ENCODE measurements at places on chromosomes 5 and 9.

GRCh38 chr5:168140241-168140640, 151.2 kb upstream of the WWC1 start:
- no peak for DNase-seq

DNA sequence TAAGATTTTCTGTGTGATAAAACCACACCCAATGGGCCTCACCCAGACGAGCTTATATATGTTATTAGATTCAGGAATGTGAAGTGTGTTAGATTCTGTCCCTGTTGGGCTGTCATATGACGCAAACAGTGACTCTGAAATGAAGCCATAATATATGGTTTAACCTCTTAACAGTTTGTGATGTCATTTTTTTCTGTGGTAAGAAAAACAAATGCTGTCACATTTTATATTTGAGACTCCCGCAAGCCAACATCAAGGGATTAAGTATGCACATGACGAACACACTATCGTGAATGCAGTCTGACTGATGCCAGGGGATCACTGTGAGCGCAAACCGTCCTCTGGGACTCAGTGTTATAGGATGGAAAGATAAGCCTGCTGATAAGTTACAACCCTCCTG, 321.7 kb downstream of the SH3GL2 start:
- DNase-seq = no peak

GRCh38 chr5:73314395-73315257, 134.0 kb downstream of the FOXD1 start:
- no peak for DNase-seq

- DNase-seq = no peak
Observed at GRCh38 chr5:173310218-173310769, 17.9 kb downstream of the STC2 start.

GRCh38 chr9:127825319-127826051, 22.8 kb downstream of the FPGS start:
- no peak for DNase-seq

GRCh38 chr9:23887781-23888180, 61.7 kb upstream of the ELAVL2 start:
- no peak for DNase-seq

DNA sequence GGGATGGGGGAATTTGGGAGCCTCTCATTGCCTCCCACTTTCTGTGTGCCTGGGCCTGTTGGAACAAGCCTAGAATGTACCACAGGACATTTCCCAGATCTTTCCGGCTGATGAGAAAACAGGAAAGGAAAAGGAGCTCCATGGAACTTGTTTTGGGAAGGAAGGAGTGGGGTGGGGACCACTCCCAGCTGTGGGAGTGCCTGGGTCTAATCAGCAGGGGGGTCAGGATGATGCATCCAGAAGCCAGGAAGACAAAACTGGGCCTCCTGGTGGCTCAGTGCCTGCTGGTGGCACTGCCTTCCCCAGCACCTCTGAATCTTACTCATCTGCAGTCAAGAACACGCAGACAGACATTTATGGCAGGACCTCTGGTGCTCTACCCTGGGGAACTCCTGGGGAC, 2.8 kb downstream of the SMIM33 start:
- DNase-seq = no peak

GRCh38 chr9:93115486-93116071, 18.5 kb downstream of the NINJ1 start:
- no peak for DNase-seq

DNA sequence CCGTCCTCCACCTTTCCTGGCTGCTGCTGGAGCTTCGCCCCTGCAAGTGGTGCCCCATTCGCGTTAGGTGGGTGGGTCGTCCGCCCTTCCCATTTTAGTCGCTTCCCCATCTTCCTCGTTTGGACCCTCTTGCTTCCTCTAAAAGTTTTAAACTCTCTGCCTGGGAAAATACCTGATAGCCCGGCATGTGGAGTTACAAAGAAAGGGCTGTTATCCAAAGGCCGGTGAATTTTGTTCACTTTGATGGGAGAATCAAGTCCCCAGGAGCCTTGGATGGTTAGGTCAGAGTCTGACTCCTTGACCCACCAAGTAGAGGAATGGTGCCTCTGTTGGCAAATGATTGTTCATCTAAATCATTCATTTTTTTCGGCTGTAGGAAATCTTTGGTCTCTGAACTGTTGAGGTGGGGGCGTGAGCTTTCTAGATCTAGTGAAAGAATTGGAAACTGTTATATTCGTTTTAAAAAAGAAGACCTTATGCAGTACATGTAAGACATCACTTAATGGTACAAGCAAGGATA, 29.5 kb upstream of the APC start:
- DNase-seq = no peak

DNA sequence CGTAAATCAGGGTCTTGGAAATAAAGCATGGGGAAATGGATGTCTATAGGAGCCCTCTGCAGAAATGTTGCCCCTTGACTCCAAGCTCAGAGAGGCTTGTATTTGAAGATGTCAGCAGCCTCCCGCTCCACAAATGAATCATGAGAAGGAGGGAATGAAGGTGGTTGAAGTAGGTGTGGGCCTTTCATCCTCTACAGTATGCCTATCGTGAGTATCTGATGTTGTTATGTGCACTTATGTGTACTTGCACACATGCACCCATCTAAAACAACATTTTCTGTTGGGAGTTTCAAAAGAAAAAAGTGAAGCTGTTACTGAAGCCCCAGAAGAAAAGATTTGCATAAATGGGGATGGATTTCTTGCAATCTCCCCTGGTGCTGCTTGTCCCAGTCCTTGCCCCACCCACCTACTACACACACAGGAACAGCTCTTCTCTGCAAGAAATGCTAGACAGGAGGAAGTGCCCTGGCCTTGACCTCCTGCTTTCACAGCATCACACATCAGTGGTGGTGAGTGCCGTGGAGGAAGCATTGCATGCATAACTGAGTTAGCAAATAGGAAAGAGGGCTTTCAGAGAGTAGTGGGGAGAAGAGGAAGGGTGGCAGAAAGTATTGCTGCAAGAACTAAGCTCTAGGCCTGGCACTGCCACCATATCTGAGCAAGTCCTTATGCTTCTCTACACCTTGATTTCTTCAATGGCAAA, 156.1 kb downstream of the SNX18 start:
- DNase-seq = no peak

DNA sequence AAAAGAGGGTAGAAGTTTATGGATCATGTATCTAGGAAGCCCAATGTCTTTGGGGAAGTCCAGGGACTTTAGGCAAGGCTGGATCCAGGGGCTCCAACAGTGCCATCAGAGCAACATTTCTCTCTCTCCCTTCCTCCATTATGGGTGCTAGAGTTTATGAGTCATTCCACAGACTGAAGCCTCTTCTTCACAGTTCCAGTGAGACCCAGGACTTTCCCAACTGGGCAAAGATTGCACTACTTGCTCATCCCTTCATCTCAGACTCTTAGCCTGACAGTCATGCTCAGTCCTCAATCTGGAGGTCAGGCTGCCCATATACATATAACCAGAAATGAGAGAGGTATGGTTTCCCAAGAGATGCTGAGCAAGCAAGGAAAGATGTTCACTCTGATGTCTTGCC, 110.7 kb downstream of the FEM1C start:
- no peak for DNase-seq

- peak; percentile 26 for DNase-seq
Observed at GRCh38 chr5:143641549-143642355, 170.2 kb upstream of the HMHB1 start.

- no peak for DNase-seq
Observed at GRCh38 chr5:118692811-118693342, 295.5 kb downstream of the DTWD2 start.

DNA sequence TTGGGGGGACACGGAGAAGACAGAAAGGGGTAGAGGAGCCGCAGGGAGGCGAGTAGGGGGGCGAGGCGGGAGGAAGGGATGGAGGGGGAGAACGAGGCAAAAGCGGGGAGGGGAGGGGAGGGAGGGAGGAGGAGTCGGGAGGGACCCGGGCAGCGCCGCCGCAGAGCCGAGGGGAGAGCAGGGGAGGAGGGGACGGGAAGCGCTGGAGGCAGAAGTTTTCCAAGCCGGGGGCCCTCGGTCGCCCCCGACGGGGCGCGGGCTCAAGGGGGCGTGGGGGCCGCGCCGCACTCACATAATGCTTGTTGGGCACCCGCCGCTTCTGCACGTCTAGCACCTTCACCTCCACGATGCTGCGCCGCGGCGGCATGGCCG, 353 bp downstream of the SH3PXD2B start:
- DNase-seq = no peak

DNA sequence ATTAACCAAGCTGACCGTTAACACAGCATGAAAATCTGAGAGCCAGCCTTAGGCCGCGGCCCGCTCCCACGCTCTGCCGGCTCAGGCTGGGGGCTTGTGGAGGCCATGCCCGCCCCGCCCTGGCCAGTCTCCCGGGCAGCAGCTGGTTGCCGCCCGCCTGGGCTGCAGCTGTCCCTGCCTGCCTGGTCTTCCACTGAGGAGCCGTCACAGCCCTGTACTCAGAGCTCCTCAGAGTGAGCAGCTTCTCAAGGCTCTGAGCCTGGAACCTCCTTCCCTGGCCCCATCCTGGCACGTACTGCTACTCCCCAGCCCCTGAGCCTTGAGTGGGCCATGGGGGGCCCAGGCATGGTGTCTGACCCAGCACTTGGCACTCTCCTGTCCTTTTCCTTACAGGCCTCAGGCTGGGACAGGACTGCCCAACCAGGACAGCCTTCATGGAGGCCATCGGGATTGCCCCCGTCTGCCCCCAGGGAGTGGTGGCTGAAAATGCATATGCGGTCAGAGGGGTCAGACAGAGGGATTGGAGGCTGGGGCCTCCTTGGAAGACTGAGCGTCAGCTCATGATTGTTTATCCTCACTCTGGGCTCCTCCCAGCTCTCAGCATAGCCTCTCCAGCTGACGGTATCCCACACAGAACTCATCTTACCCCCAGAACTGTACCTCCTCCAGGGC, 11.9 kb downstream of the FGFR4 start:
- DNase-seq = no peak

DNA sequence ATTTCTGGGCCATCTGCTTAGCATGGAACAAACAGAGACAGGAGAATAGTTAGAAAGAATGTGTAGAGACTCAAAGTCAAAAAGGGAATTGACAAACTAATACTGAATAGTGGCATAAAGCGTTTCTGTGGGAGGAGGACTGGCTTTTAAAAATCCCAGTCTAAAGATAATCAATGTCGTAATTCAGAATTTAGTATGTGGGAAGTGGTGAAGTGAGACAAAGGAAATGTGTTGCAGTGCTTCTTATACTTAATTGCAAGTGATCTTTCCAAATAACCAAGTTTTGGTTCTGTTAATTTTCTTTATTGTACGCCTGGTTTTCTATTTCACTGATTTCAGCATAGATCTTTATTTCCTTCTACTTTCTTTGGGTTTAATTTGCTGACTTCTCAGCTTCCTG, 133.2 kb downstream of the ENTREP1 start:
- DNase-seq = no peak

DNA sequence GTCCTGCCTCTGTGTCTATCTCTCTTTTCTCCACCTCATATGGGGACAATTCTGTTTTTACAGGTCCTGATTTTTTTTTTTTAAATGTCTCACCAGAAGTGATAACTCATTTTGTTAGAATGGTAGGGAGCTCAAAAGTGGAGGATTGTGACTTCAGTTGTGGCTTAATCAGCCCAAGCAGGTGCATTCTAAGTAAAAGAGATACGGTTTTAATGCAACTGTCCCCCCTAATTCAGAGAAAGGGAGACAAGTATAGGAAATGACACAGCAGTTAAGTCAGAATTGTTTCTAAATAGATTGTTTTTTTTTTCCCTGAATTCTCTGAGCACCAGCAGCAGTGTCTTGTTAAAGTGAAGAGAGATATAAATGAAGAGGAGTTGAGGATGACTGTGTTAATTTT, 24.5 kb downstream of the MAST4 start:
- no peak for DNase-seq

- DNase-seq = no peak
Observed at GRCh38 chr9:131404987-131405386, 11.1 kb downstream of the PRRC2B start.

DNA sequence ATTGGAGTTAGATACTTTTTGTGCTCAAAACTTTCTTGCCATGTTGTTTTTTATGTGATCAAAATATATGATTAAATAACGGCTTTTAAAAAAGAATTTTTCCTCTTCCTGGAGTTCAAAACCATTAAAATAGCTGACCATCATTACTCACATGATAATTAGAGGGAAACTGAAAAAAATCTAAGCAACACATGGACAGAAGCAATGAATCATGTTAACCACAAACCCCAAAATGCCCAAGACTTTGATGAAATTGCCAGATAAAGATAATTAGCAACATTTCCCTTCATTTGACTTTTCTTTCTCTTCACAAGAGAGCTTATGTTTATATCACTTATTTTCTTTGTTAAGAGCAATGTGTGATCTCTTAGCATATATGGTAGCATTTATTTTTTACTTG, 1294.2 kb downstream of the EFNA5 start:
- no peak for DNase-seq

DNA sequence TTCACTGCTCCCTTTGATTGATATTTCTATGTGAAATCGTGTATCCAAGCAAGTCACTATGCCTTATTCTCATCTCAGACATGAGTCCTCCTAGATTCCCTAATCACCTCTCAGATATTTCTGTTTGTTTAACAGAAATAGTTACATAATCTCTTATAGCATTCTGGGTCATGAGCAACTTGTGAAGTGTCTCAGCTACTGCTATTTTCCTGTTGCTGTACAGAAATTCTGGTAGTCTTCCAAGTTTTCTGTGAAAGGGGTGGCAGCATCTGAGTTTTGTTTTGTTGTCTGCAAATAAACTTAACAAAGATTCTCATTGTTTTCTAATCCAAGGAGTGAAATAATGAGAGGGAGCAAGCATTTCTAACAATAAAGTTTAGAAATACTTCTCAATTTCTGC, 256.9 kb upstream of the ST8SIA4 start:
- no peak for DNase-seq

DNA sequence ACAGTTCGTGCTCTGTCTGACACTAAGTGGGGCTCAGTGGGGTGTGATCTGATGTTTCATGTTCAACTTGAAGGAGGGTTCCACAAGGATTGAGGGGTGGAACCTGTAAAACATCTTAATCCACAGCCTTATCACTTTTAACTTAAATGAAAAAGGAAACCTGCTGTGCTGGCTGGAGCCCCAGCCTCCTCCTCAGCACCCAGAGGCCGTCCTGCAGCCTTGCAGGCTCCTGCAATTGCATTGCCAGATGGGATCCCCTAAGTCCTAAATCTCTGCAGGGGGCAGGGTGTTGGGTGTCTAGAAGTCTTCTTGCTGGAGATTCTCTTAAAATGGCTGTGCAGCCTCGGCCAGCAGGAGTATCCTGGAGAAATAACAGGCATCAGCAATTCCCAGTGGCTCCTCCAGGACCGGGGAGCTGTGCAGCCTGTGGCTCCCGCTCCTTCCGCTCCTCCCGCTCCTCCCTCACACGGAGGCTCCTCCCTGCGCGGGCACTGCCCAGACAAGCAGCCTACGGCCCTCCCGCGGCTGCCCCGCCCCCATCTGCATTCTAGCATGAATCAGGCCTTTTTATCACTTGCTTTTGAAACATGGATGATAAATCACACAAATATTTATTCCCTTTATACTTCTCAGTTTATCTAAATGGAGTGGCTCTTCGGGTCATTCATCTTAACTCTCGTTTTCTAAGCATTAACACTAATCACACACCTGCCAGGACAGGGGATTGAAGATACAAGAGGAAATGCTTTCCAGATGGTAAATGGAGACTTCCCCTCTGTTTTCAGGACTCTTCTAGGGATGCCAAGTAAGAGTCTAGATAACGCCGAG, 131.0 kb downstream of the ADAMTS16 start:
- DNase-seq = peak; percentile 21
